Caco-2 (cell line): ENCODE measurements at places on chromosomes 4 and X. TPM values are rescaled to one million over a fixed set of nuclear protein-coding genes. Genes with fewer than 3 reads are reported as not detected.
A peak's percentile ranks its signal among the peaks of the same experiment; 100 is the strongest.

The DCHS2 gene
- not detected in 2 replicates for total RNA-seq

The MGARP gene
- 0.23 and 0.26 TPM in 2 replicates for total RNA-seq

GRCh38 chr4:152815078-152815477, 35.3 kb downstream of the ARFIP1 start:
- no peak overlapping the region for H3K27ac ChIP-seq
- no peak for DNase-seq
- H3K4me1 ChIP-seq: no peaks in the 10 kb centered on the region
- H3K36me3 ChIP-seq: no peaks in the 10 kb centered on the region; the same call in 1 of the 2 replicates
- H3K4me3 ChIP-seq: no peak overlapping the region
- no peaks in the 10 kb centered on the region for H3K27me3 ChIP-seq

The STK26 gene
- 36.8 and 37.1 TPM in 2 replicates for total RNA-seq

- H3K4me1 ChIP-seq: no peaks in the 10 kb centered on the region
- H3K27me3 ChIP-seq: no peaks in the 10 kb centered on the region
- no peaks in the 10 kb centered on the region for H3K36me3 ChIP-seq
- no peak overlapping the region for H3K27ac ChIP-seq
Observed at GRCh38 chr4:188811121-188811520, 671.9 kb downstream of the TRIML1 start.

GRCh38 chrX:87626996-87627395, 109.4 kb downstream of the KLHL4 start:
- no peak overlapping the region for H3K4me3 ChIP-seq
- no peaks in the 10 kb centered on the region for H3K27me3 ChIP-seq
- DNase-seq: no peak
- no peaks in the 10 kb centered on the region for H3K36me3 ChIP-seq
- no peak overlapping the region for H3K27ac ChIP-seq

- H3K4me1 ChIP-seq: no peaks in the 10 kb centered on the region
- no peaks in the 10 kb centered on the region for H3K27me3 ChIP-seq
- H3K27ac ChIP-seq: no peak overlapping the region
- no peak for DNase-seq
- no peak overlapping the region for H3K4me3 ChIP-seq
- no peaks in the 10 kb centered on the region for H3K36me3 ChIP-seq
Observed at GRCh38 chr4:172517391-172517790, 651.2 kb upstream of the GALNT7 start.

The CT83 gene
- total RNA-seq: not detected in 2 replicates

DNA sequence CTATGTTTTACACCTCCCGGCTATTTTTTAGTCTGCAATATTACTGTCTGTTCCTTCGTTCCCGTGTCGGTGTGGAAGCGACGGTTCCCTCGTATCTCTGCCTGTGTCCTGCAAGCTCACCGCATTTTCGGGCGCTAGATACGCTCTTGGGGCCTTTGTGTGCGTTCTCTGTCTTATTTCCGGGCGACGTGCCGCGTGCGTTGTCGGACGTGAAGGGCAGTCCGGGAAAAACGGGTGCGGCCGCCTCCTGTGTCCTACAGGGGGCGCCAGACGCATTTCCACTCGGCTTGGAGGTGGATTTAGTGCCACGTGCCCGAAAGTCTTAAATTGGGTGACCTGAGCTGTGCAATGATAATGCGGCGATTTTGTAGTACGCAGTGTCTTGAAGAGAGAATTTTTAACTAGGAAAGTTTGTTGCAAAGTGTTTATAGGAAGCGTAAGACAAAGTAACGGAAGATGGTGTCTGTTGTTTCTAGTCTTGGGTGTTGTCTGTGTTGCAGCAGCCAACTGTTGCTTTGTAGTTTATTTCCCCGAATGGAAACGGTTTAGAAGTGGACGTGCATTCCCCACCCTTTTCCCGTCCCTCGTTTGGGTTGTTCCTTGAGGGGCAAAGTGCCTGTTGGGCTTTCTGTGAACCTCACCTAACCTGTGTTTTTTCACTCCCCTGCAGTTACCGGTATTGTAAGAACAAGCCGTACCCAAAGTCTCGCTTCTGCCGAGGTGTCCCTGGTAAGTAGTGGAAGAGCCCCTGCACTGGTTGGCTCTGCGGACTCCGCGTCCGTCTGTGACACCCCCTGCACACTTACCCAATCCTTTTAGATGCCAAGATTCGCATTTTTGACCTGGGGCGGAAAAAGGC, 720 bp downstream of the RPL10 start:
- H3K4me1 ChIP-seq: peaks cover 21% of the 10 kb centered on the region
- peak overlapping the region; percentile 100 for H3K27ac ChIP-seq
- DNase-seq: peak; percentile 82
- peaks cover 5% of the 10 kb centered on the region for H3K36me3 ChIP-seq
- H3K4me3 ChIP-seq: peak overlapping the region; percentile 76

- H3K4me1 ChIP-seq: no peaks in the 10 kb centered on the region
- no peak overlapping the region for H3K27ac ChIP-seq
- H3K36me3 ChIP-seq: no peaks in the 10 kb centered on the region
- no peaks in the 10 kb centered on the region for H3K27me3 ChIP-seq
Observed at GRCh38 chr4:82217986-82218715, 155.6 kb downstream of the HNRNPD start.

- no peak within 1 kb of the TSS for H3K27ac ChIP-seq
- no peaks in the 10 kb centered on the region for H3K27me3 ChIP-seq
- no peaks in the 10 kb centered on the region for H3K36me3 ChIP-seq
- no peak for DNase-seq
Observed at GRCh38 chrX:101485212-101485949, at the start of gene ARMCX4. TSS of gene ARMCX4 (plus strand) at chrX:101485456. CDS start at chrX:101488590, 3,134 bp downstream.

DNA sequence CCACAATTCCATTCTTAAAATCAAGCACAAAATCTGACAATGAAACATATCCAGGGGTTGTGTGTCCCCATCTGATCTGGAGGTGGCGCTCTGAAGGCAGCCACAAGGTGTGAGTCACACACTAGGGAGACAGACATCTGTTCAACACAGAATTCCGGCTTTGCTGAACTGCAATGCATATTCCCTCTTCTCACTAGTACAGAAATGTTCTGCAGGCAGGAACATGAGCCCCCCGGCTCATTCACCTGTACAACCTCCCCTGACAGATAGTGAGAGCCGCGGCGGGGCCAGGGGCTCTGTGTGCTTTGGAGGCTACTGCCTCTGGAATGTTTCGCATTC, 41.9 kb downstream of the WDR1 start:
- H3K27ac ChIP-seq: no peak overlapping the region
- DNase-seq: peak; percentile 22
- peaks cover 4% of the 10 kb centered on the region; the same call in 1 of the 2 replicates for H3K36me3 ChIP-seq
- no peak overlapping the region for H3K4me3 ChIP-seq
- H3K4me1 ChIP-seq: no peaks in the 10 kb centered on the region

The PDGFRA gene
- 97.4 and 122 TPM in 2 replicates for total RNA-seq

DNA sequence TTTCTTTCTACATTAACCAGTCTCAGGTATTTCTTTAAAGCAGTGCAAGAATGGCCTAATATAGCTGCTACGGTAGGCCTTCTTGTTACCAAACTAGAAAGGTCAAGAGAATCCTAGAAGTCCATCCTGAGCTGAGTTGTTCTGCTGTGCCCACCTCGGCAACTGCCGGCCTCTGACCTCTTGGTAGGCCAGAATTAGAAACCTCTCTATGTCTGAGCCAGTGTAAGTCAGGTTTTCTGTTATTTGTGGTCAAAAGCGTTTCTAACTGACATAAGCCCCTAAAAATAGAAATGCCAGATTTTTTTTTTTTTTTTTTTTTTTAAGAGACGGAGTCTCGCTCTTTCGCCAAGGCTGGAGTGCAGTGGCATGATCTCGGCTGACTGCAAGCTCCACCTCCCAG, 43.1 kb downstream of the SOWAHB start:
- H3K36me3 ChIP-seq: no peaks in the 10 kb centered on the region
- H3K4me1 ChIP-seq: peaks cover 32% of the 10 kb centered on the region
- no peak for DNase-seq
- H3K27ac ChIP-seq: no peak overlapping the region
- H3K27me3 ChIP-seq: no peaks in the 10 kb centered on the region

The SMIM10L2A gene
- total RNA-seq: 2.1 and 2.6 TPM in 2 replicates

The COL4A5 gene
- 48.1 and 49.8 TPM in 2 replicates for total RNA-seq

The ESX1 gene
- total RNA-seq: not detected in 2 replicates
